ENCODE measurements at places on chromosomes 6 and 20.

GRCh38 chr6:168905451-168906090 lies 348.1 kb downstream of the THBS2 start:
- no peak for DNase-seq

GRCh38 chr20:12573442-12573841 lies 435.3 kb upstream of the SPTLC3 start:
- no peak for DNase-seq

- no peak for DNase-seq
Observed at GRCh38 chr6:75090576-75090975, 115.3 kb downstream of the COL12A1 start.

DNA sequence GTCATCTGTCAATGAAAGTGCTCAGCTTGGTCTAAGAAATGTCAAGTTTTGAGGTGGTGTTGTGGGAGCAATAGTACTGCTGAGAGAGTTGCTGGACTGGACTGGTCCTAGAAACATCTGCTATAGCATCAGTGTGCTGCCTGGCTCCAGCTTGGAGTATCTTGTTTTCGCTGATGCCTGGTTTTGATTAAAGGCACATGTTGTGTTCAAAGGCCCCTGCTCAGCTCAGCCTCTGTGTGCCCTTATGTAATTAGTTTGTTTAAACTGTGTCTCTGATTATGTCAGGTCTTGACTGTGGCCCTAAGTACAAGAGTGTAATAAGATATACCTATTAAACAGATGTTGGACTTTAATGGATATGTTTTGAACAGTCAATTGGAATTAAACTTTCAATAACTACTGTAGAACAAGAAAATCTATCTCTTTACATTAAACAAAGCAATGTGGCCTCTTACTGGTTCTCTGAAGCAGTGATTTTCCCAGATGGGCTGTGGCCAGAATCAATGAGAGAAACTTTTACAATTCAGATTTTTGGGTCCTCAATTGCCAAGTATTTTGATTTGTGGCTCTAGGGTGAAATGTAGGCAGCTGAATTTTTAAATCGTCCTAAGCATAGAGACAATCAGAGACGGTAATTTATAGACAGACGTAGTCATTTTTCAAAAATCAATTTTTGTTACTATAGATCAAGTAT lies 668.2 kb downstream of the DHX35 start:
- DNase-seq, result no peak

DNA sequence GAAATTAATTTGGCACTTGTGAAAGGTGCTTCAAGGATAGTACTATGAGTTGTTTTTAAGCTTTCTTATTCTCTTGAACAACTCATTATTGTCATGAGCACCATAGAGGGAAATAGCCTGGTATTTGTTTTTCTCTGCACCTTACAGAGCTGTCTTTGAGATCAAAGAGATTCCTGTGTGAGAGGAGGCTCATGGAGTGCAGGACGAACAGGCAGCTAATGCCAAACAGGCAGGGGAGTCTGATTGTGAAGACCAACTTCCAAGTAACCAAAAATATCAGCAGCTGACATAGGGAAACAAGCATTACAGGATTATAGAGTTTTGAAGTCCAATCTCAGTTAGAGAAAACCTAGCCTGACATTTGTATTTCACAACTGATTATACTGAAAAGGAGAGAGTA lies 110.6 kb upstream of the TENT5A start:
- DNase-seq, result no peak

DNA sequence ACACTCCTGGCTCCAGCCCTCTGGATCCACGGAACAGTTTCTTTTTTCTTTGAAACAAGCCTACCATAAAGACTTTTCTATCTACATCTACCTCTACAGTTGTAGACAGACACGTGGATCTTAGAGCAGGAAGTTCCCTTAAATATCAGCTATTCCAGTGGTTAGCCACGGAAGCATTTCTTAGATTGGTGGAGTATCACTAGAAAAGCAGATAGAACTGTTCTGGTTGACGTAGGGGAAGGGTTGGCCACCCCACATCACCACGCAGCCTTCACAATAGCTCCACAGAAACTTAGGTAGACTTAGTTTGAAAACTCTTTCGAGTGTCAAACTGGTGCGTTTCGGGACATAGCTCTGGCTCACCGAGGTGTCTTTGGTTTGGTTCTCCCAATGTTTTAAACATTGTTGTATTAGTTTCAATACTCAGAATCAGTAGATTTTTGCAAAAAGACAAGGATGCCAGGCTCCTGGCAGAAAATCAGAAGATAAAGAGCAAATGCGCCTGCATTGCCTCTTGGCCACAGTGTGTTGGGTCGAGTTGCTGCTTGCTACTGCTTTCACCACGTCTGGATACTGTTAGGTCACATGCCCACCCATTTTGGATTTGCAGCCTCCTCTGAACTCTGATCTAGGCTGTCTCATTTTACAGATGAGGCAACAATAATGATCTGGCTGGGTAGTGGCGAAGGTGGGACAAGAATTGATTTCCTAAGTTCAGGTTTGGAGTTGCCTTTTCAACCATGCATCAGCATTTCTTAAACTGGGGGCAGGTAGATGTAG lies 71.5 kb upstream of the DTNBP1 start:
- no peak for DNase-seq

- no peak for DNase-seq
Observed at GRCh38 chr6:117456250-117456649, 26.2 kb upstream of the DCBLD1 start.

DNA sequence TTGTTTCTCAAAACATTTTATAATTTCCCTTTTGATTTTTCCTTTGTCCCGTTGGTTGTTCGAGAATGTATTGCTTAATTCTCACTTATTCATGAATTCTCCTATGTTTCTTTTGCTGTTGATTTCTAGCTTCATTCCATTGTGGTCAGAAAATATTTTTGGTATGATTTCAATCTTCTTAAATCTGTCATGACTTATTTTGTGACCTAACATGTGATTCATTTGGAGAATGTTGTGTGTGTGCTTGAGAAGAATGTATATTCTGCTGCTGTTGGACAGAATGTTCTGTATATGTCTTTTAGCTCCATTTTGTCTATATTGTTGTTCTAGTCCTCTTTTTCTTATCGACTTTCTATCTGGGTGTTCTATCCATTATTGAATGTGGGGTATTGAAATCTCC lies 286.2 kb upstream of the RNF217 start:
- no peak for DNase-seq

- DNase-seq, result no peak
Observed at GRCh38 chr6:101114703-101115102, 233.6 kb upstream of the ASCC3 start.

DNA sequence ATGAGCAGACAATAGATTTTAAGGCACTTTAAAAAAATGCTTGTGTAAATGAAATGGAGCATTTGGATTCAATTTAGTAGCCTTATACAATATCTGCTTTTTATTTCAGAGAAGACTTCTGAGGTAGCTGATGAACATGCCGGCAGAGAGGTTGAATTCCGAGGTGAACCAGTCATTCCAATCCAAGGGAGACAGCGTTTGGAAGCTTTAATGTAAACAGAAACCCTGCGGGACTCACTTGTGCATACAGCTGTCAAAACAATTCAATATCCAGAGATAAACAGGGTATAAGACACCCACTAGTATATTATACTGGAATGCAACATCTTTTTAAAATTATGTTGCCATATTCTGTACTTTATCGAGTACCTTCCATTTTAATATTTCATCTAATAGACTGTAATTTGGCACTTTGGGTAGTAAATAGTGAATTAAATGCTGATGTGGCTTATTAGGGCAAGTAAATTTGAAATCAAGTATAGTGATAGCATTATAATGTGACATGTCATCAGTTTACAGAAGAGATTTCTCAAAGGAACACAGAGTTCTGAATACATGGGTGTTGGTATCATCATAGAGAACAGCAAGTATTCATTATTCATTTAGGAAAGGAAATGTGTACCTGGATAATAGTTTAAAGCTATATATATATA lies 347.7 kb downstream of the PRKN start:
- no peak for DNase-seq

DNA sequence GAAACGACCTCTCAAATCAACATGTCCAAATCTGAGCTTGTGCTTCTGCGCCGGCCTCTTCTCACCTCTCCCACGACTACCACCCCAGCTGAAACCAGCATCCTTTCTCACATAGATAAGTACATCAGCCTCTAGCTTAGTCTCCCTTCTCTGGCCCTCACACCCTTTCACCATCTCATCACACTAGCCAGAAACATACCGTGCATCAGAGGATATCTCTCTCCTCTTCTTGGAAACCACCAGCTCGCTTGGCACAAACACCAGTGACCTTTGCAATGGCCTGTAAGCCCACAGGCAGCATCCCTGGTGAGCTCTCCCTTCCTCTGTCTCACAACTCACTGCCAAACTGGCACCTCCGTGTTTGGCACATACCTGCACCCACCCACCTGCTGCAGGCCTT lies 291.8 kb downstream of the EYA4 start:
- DNase-seq, result no peak

- DNase-seq, result no peak
Observed at GRCh38 chr6:19538096-19538495, 299.1 kb upstream of the ID4 start.

GRCh38 chr6:446418-447366 lies 55.1 kb downstream of the IRF4 start:
- peak; percentile 87 for DNase-seq

DNA sequence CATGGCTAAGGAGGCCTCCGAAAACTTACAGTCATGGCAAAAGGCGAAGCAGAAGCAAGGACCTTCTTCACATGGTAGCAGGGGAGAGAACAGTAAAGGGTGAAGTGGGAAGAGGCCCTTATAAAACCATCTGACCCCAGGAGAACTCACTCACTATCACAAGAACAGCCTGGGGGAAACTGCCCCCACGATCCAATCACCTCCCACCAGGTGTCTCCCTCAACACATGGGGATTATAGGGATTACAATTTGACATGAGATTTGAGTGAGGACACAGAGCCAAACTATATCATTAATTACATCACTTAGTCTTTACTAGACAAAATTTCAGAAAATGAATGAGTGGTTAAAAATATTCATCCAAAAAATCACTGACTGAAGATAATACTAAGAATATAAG lies 453.6 kb downstream of the COL12A1 start:
- no peak for DNase-seq

DNA sequence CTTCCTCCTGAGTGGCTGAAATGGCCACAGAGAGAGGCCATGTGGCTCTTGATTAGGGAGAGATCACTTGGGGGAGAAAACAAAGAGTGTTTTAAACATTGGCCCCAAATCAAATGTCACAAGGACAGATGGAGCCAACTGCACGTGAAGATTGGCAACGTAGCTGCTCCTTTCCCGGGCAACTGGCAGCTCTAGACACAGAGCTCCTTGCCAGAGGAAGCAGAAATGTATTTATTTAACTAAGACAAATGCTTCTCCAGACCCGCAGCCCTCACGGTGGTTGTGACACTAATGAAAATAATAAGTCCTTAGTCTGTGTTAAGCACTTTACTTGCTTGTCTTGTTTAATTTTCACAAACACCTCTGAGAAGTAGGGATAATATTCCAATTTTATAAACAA lies 49.6 kb upstream of the DSN1 start:
- DNase-seq, result no peak

GRCh38 chr6:35496841-35497570 lies at the start of gene TEAD3:
Gene TEAD3, minus strand, starts transcription at chr6:35497079.
- peak; percentile 31 for DNase-seq

- no peak for DNase-seq
Observed at GRCh38 chr6:72238900-72239299, 352.6 kb downstream of the RIMS1 start.

GRCh38 chr6:90148867-90149266 lies 147.8 kb downstream of the BACH2 start:
- no peak for DNase-seq

- no peak for DNase-seq
Observed at GRCh38 chr20:35237486-35237885, 11.0 kb downstream of the MMP24 start.

DNA sequence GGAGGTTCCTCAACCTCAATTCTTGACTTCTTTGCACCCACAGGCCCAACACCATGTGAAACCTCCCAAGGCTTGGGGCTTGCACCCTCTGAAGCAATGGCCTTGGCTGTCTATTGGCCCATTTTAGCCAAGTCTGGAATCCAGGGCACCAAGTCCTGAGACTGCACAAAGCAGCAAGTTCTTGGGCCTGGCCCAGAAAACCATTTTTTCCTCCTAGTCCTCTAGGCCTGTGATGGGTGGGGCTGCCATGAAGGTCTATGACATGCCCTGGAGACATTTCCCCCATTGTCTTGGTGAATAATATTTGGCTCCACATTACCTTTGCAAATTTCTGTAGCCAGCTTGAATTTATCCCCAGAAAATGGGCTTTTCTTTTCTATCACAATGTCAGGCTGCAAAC lies 849.6 kb upstream of the MANEA start:
- DNase-seq, result no peak

DNA sequence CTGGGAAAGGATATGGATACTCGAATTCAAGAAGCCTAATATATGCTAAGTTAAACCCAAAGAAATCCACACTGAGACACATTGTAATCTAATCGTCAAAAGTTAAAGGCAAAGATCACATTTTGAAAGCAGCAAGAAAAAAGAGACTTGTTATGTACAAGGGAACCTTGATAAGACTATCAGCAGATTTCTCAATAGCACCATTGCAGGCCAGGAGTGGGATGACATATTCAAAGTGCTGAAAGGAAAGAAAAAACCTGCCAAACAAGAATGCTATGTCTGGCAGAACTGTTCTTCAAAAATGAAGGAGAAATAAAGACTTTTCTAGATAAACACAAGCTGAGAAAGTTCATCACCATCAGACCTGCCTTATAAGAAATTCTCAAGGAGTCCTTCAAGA lies 75.2 kb downstream of the COL21A1 start:
- DNase-seq, result no peak

DNA sequence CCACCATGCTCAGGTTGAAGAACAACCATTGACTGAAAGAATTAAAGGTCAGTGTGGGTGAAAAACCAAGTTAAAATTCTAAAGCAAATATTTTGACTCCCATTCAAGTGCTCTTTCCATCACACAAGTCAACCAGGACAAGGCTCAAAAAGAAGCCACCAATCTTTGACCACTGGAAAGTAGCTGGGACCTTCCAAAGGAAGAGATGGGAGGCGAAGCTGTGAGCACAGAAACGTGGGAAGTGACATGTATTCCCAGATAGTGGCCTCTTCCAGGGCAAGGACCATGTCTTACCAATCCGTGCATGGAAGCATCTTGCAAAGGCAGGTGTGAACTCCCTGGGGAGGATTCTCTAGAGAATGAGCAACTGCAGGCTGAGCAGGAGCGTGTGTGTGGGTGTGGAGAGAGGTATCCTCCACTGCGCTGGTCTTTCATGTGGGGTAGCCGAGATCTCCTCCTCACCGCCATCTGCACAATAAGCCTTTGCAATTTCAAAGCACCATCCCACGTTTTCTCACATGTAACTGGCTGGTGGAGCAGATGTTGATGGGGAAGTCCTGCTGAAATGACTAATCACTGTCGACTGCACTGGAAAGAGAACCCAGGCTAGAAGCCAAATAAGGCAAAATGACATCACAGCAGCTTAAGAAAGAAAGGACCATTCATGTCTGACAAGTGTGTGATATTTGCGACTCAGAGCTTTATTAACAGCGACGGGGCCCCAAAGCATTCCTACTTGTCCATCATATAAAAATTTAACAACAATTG lies 189.4 kb upstream of the RREB1 start:
- no peak for DNase-seq
